DMS79 treated with DMSO at 0.1 percent for 48 hours (cell line): ENCODE measurements at places on chromosomes 3 and 15.

DNA sequence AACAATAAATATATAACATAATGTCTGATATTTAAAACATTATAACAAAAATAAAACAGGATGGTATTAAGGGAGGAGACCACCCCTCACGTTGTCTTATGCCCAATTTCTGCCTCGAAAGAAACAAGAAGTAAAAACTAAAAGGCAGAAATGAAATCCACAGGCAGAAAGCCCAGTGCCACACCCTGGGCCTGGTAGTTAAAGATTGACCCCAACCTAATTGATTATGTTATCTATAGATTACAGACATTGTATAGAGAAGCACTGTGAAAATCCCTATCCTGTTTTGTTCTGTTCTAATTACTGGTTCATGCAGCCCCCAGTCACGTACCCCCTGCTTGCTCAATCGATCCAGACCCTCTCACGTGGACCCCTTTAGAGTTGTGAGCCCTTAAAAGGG is 22.3 kb upstream of the ACP3 start:
- no peak for DNase-seq

DNA sequence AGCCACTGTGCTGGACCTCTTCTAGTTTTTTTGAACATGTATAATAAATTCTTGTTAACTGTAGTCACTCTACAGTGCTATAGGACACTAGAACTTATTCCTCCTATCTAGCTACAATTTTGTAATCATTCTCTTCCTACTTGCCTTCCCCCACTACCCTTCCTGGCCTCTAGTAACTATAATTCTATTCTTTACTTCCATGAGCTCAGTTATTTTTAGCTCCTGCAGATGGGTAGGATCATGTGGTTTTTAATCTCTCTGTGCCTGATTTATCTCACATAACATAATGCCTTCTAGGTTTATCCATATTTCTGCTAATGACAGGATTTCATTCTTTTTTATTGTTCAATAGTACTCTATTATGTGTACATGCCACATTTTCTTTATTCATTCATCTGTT is 113.2 kb upstream of the FGF7 start:
- no peak for DNase-seq

DNA sequence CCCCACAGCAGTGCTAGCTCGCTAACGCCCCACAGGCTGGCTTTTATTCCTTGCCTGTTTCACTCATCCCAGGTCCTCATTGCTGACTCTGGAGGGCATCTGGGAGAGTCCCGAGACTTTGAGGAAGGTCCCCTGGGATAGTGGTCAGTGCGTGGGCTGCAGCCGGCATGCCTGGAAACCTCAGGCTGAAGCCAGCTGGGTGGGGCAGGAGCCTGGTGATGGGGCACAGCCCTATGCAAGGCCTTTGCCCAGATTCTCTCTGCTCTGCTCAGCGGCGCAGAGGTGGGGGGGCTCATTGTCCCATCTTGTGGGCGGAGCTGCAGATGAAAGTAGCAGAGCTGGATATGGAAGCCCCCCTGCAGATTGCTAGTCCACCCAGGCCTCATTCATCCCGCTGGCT is 55.7 kb upstream of the SMAD6 start:
- no peak for DNase-seq

DNA sequence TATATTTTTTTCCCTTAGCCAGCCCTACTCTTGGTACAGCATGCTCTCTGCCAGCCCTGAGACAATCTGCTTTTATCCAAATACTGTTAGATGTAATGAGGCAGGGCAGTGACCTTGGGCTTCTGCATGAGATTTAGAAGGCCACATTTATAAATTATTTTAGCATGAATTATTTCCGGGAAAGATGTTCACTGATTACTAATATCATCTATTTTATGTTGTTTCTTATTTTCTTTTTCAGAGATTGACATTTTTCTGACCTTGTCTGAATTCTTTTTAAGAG is 23.1 kb downstream of the CRTC3 start:
- DNase-seq: no peak

- no peak for DNase-seq
Observed at GRCh38 chr3:88093266-88093665, 34.2 kb downstream of the ZNF654 start.

DNA sequence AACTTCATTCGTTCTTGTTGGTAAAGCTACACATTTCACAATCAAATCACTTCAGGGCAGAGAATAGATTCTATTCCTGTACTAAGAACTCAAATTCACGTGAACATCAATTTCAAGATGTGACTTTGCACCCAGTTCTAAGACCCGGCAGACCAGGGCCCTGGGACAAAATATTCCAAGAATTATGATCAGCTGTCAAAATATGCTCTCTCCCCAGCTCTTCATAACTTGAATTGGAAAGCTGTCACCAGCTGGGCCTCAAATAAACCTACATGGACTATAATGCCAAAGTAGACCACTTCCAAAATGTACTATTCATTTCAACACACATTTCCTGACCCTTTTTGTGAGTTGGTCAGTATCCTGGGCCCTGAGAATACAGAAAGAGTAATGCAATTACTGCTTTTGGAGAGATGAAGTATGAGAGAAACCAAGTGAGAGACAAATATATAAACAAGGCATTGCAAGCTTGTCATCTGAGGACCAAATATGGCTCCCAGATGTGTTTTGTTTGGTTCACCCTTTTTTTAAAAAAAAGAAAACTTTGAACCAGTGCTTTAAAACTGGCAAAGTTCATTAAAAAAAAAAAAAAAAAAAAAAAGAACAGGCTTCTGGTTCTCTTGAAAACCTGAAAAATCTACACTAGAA is 14.9 kb downstream of the MAGI1 start:
- no peak for DNase-seq

DNA sequence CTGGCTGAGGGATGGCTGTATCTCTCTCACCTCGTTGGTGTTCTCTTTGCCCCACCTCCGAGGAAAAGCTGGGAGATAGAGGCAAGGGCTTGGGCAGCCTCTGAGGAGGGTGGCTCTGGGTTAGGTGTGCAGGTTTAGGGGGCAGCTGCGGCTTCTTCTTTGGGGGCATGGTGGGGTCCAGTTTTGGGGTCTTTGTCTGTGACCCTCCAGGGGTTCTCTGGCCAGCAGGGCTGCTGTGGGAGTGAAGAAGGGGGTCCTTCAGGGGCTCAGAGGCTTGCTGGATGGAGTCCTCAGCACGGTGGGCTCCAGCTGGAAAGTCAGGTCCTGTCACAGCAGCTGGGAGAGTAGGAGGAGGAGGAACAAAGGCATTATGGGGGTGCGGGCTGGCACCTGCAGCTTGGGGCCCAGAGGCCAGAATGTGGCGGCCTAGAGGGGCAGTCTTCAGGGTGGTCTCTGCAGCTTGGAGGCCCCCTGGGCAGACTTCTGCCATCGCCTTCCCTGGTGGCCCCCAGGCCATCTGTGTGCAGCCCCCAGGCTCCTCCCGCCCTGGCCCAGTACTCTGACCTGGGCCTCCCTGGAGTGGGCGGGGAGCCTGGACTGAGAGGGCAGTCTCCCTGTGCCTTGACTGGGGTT is 7.0 kb downstream of the XIRP1 start:
- no peak for DNase-seq
